DMS 273 treated with DMSO at 0.1 percent for 48 hours (cell line): ENCODE measurements at places on chromosomes 12 and 14.

GRCh38 chr12:38759621-38760020 is 145.8 kb downstream of the CPNE8 start:
- no peak for DNase-seq

GRCh38 chr12:50246197-50246865 is 37.0 kb downstream of the LIMA1 start:
- no peak for DNase-seq

DNA sequence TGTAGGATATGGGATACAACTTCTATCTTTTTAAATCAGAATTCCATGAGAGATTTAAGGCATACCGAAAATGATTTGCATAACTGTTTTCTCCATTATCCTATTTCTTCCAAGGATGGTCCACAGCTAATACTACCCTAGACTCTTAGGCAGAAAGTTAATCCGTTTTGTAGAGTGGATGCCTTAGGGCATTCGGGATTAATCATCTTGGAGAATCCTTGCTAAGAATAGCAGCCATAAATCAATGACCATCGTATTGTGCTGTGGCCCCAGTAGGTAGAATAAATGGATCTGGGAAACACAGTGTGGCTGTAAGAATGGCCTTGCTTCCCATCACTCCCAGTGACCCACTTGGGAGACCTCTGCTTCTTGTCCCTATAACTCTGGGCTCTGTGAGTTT is 99.6 kb downstream of the SSPN start:
- no peak for DNase-seq

DNA sequence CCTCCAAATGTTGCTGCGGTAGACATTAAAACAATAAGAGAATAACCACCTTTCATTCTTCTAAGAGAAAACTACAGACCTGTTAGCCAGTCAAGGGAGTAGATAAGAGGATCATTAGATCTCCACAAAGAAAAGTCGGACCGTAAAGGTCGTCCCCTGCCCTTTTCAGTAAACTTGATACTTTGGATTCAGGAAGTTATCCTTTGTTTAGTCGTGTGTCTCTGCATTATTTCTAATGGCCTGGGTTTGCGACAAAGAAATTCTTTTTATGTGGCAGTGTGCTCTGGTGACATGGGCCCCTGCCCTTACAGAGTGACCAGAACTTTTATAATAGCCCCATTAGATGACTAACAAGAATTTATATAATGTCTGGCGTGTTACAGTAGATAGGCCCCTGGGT is 44.6 kb upstream of the EVL start:
- no peak for DNase-seq

- DNase-seq: no peak
Measured at GRCh38 chr12:22800332-22800731, 175.4 kb downstream of the ETNK1 start.

DNA sequence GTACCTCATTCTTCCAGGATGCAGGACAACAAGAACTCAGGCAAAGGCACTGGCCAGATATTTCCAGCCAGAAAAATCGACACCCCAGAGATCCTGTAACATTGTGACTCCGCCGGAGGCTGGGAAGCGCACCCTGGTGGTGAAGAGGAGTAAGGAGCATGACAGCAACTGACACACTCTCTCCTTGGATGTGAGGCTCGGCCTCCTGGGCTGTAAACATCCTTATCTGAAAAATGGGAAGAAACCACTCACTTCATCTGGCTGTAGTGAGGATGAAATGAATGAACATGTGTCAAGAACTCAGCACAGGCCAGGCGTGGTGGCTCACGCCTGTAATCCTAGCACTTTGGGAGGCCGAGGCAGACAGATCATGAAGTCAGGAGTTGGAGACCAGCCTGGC is 27.5 kb downstream of the TCHP start:
- no peak for DNase-seq

GRCh38 chr12:101563212-101563611 is 31.6 kb upstream of the MYBPC1 start:
- DNase-seq: no peak

DNA sequence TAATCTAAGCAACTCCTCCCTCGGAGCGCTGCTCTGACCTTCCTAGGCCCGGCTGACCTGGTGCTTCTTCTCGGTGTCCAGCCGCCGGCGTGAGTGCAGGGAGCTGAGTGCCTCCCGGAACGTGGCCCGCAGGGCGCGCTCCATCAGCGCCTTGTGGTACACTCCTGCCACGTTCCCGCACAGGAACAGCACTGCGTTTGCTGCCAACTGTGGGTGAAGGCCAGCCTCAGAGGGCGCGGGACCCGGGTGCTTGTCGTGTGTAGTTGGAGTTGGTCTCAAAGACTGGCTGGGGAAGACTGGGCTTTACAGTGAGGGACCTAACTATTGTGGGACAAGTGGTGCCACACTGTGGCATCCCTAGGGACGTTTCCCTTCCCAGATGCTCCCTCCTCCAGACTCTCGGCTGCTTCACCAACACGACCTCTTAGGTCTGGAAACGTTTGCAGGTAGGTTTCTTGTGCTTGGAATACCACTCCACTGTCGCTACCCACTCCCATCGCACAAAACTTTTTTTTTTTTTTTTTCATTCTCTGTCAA is 3.1 kb downstream of the ADCY4 start:
- no peak for DNase-seq

GRCh38 chr12:65192963-65193516 is 23.7 kb downstream of the LEMD3 start:
- no peak for DNase-seq

GRCh38 chr12:4112290-4112689 is 161.3 kb upstream of the CCND2 start:
- DNase-seq: no peak

GRCh38 chr12:54692353-54692752 is 44.2 kb upstream of the DCD start:
- DNase-seq: no peak

- DNase-seq: no peak
Measured at GRCh38 chr14:58145936-58146335, 6.1 kb downstream of the ARMH4 start.

GRCh38 chr12:6452245-6452943 is 552 bp downstream of the TAPBPL start:
- DNase-seq: no peak

GRCh38 chr14:92353447-92353846 is 30.5 kb downstream of the SLC24A4 start:
- DNase-seq: no peak

DNA sequence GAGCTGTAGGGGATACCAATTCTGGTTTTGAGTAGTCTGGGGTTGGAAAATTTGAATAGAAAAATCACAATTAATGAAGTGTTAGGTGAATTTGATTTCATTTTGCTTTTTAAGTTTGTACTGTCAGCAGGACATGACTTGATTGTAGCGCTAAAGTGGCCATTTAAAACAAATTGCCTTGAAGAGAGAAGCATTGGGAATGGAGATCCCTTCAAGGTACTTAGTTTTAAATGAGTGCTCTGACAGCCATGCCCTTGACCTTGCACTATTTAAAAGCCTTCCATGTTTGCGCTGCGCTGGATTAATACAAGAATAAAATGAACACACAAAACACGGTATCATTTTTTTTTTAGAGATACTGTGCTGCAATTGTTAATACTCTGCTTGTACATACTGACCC is 345.9 kb downstream of the NAV3 start:
- no peak for DNase-seq

DNA sequence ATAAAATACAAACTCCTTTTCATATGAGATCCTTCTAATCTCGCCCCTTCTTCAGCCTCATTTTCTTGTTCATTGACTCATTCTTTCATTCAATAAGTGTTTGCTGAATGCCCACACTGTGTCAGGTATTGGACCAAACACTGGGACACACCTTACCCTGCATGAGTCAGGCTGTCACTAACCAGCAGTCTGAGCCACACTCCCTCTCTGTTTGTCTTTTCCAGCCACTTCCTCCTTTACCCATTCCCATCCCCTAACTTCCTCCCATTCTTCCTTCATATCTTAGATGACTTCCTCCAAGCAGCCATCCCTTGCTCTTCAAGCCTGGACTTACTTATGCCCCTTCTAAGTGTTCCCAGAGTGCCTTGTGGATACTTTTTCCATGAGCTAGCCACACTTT is 27.0 kb upstream of the HIF1A start:
- DNase-seq: no peak

GRCh38 chr12:78439666-78440065 is 424.9 kb upstream of the SYT1 start:
- no peak for DNase-seq

DNA sequence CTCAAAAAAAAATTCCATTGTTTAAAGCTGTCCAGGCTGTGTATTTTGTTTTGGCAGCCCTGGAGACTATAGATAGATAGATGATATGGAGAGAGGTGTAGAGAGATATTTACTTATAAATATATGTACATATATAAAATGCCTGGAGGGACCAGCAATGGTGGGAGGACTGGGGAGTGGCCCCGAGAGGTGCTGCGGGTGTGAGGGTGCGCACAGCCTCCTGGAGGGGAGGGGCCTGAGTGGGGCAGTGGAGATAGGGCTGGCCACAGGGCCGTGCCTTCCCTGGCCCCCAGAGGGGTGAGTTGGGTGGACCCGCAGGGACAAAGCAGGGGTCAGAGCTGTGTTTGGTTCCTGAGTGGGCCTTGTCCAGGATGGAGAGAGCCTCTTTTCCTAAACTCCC is 6.5 kb downstream of the ADSS1 start:
- no peak for DNase-seq

- no peak for DNase-seq
Measured at GRCh38 chr12:45478931-45479330, 250.6 kb upstream of the ARID2 start.

DNA sequence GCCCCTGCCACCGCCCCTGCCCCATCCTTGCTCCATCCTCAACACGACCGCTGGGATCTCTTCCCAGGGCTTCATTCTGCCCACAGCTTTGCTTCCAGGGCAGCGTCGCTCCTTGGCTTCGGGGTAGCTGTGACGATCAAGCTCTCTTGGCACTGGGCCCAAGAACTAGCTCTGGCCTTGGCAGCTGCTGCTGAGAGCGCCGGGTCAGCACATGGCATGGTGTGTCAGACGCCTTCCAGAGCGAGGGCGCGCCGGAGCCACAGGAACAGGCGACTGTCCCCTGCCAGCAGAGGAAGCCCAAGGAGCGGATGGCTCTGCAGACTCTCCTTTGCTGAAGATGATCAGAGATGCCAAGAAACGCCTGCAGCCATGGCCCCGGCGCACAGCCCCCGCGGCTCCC is 15.9 kb downstream of the RAB35 start:
- DNase-seq: no peak

GRCh38 chr12:47991106-47992061 is 12.9 kb downstream of the COL2A1 start:
- DNase-seq: no peak

DNA sequence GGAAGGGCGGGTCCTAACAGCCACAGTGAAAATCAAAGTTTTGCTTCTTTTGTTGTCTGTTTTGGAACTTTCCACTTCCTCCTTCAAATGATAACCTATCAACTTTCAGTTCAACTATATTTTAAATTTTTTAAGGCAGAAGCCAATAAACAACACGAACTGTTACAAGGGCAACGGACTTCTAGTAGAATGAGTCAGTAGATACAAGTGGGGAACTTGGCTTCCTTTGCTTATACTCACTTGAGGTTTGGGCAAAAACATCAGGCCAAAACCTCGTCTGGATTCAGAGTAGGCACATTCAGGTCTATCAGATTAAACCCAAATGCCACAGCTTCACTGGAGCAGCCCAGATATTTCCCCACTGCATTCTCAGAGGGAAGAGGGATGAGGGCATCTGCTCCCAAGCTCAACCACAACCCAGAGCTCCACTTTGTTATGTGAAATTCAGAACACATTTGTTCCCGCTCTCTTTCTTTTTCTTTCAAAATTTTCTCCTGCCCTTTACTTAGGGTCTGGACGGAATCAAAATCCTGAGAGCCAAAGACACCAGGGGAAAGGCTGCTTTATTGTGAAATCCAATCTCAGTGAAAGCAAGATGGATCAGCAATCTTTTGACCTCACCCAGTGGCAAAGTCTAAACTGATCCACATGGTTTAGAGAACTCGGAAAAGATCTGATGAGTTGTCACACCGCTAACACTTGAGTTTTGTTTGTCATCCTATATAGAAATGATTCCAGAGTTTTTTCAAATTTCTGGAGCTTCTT is 152.5 kb upstream of the BTG1 start:
- DNase-seq: no peak

DNA sequence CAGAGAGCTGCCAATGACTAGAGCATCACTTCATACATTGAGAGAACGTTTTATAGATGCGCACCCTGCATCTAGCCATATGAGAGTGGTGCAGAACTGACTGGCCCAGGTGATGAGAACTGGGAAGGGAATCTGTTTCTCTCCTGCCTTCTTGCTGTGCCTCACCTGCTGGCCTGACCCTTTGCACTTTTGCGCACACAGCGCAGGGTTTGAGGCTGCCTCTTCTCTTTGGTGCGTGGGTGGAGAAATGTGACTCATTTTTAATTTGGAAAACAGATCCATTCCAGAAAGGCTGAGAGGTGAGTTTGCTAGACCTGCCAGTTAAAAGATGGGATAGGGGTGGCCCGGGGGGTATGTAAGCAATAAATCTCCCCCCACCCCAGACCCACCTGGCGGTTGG is 453 bp upstream of the ESRRB start:
- DNase-seq: no peak
